ENCODE measurements at places on chromosomes 2 and 18.

DNA sequence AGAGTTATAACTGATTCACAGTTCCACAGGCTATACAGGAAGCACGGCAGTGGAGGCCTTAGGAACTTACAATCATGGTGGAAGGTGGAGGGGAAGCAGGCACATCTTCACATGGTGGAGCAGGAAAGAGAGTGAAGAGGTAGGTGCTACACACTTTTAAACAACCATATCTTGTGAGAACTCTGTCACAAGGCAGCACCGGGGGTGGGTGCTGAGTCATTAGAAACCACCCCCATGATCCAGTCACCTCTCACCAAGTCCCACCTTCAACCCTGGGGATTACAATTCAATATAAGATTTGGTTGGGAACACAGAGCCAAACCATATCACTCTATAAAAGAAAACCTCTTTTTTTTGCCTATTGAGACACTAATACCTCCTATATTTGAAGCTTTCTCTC lies 1108.5 kb upstream of the CDH2 start:
- no peak for DNase-seq

DNA sequence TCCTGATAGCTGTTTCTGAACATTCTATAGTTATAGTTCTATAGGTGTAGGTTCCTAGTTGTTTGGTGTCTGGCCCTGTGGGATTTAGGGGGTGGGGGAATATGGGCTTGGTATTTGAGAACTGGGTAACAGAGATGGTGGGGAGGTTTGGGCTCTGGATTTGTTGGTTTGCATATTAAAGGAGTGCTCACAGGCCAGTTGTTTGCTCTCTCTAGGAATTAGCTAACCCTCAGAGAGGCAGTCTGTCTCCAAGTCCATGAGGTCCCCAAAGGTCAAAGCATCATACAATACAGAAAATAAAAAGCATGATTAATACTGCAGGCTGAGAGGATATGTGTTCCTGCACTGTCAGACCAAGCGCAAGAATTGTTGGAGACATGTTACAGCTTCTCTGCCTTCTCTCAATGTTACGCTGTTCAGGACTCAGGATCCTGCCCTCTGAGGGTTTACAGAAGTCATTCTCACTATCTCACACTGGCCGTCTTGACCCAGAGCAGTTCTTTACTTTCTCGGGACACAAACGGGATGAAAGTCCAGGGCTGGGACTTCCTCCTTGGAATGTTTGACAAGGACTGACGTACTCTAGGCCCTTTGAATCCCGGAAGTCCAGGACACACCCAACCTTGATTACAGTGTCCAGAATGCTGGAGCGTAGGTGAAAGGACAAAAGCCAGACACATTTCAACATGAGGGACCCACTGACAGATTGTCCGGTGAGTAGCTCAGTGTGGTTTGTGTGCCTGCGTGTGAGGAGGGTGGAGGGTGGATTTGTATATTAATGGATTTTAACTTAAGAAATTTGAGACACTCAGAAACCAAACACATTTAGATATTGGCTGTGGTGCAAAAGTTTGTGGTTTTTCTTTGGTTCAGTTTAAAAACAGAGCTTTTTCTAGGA lies at the start of gene NOSTRIN:
NOSTRIN (plus strand) TSS at position 677 of the 898 bp plus-strand sequence; CDS start at position 687, 10 bp downstream.
- no peak for DNase-seq

GRCh38 chr2:40658941-40659340 lies 207.1 kb upstream of the SLC8A1 start:
- DNase-seq = no peak

DNA sequence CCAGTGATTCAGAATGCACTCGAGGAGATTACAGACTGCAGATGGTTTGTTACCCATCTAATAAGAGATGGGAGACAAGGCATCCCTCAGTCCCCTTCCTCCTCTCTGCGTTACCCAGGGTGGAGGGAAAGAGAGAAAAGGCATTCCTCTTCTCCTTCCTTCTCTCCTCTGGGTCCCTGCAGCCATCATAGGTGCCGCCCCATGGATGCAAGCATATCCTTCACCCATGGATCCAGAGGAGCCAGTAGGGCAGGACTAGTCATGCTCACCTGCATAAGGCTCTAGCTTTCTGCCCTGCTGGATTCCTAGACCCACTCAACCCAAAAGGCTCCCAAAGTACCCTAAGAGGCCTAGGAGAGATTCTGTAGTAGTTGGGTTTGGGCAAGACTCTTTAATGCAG lies 20.4 kb downstream of the CMPK2 start:
- DNase-seq = no peak

DNA sequence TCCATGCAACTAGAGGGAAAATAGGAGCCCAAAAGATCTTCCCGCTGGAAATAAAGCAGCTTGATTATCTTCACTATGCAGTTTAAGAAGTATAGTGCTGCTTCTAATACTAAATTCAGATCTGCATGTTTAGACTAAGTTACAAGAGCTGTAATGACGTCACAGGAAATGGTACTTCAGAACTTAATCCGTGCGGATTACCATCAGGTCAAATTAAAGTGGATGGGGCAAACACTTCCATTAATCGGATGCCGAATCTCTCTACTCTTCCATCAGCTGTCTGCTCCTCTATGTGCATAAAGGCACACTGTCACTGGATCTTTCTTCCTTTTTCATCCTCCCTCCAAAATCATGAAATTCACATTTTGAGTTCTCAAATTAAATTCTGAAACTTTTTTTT lies 52.6 kb downstream of the TRAPPC12 start:
- no peak for DNase-seq

DNA sequence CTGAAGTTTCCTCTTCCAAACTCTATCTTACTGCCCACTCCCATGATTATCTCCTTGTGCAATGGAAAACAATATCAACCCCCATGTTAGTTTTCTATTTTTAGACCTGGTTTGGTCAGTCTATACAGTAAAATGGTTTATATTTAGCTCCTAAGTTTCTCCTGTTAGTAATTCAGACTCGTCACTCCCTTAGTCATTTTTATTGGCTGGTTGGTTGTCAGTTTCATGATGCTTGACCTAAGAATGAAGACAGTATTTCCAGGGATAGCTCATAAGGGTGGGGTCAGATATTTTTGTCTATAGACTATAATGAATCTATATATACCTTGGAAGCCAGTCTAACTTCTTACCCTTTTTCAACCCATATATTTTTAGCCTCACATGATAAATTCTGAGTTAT lies 61.4 kb upstream of the NEUROD1 start:
- no peak for DNase-seq

- DNase-seq = no peak
These were observed 1868.8 kb upstream of the CELF4 start for GRCh38 chr18:39434223-39434920.

DNA sequence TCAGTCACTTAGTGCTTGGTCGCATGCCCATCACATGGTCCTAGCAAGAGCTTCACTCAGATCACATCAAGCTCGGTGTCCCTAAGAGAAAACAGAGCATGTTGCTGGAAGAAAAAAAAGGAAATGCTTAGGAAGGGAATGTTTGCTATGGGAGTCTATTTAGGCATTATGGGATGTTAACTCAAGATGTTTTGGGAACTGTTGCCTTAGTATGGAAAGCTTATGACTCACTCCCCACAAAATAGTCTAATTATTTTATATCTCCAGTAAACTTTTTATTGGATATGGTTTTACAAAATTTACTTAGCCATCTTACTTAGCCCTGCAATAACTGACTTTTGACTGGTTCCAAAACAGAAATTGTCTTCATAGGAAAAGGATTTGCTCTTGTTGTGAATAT lies 439.5 kb upstream of the ZEB2 start:
- DNase-seq = no peak

GRCh38 chr18:35998967-35999366 lies 26.5 kb downstream of the RMP24 start:
- no peak for DNase-seq

DNA sequence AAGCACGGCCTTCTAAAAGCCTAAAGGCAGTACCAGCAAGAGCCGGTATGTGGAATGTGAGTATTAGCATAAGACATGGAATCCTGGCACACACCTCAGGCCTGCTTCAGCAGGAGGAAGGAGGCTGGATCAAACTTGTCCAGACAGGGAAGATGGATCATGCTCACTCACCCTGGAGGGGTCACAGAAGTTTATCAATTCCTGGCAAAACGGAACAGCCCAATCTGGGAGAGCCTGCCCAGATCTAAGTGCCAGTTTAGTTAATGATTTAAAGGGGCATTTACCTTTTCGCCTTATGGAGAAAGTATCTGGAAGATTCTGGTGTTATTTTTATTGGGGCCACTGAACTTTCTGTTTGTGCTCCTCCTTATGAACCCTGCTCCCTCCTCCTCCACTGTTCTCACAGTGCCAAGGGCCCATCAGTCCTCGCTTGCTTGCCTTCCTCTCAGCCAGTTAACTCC lies 58.3 kb upstream of the NFE2L2 start:
- DNase-seq = no peak

DNA sequence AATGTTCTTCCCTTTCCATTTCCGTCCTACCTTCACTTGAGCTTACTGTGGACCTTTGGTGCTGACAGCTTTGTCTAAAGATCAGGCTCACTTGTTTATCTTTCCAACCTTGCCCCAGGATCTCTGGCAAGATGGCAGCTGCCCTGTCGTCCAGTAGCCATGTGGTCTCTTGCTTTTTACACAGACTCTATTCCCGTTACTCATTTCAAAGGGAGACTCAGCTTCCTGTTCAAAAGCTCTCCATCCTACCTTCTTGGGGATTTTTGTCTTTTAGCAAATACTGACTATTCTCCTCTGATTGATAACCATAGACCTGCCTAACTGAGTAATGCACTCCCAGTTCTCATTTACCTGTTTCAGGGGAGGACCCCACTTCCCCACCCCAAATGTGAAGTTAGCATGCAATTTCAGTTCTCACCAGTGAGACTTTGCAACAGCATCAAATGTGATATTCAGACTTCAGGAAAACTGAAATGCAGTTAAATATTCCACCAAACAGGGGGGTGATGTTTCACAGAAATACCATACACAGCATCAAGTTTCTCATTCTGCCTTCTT lies 184.4 kb downstream of the MYO3B start:
- no peak for DNase-seq

DNA sequence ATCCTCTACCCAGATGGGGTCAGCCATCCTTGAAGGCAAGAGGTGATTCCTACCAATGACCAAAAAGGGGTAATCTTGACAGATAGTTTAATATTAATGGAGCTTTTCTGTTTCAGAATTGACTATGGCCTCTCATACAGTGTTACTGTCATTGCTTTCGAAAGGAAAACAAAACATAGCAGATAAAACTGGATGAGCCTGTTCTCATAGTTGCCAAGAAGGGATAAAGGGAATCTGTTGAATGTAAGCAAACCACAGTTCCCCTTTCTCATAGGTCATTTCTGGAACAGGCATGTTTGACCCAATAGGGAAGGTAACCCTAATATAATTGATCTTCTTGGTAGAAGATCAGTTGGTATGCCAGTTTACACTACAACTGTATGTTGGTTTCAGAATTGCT lies 1.6 kb downstream of the RAB27B start:
- DNase-seq = no peak

DNA sequence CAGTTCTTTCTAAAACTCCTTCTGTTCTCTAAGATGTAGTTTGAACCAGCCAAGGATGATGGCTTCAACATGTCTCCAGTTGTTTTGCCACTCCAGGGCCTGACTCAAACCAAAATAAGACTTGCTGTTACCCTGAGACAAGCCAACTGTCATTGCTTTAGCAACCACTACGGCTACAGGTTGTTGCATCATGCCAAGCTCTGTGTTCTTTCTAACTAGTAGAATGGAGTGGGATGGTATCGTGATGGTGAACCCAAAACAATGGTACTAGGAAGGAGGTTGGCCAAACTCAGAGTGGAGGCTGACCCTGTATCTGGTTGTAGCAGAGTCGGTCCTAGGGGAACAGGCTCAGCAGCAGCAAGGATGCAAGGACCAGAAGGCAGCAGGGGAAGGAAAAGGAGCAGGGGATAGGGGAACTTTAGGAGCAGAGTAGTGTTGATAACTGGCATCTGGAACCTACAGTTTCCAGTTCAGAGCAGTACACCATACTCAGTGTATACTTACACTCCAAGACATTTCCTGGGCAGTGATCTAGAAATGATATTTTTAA lies 51.6 kb downstream of the PDK1 start:
- DNase-seq = no peak

DNA sequence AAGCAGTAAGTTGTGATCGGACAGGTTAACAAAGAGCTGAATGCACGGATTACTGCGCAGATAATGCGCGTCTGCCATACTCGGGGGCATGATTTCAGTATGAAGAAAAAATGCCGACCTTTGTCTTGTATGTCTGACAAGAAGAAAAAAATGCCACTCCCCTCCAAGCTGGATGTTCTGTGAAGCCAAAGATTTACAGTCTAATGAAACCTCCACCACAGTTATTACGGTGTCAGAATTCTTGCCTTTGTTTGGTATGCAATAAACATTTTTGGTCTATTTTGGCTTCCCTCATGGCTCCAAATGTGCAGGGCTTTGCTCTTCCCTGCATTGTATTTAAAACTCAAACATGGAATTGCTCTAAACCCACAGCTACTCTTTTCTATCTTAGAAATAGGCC lies 72.2 kb upstream of the THUMPD2 start:
- DNase-seq = no peak

- no peak for DNase-seq
These were observed 56.9 kb upstream of the SMAD2 start for GRCh38 chr18:47987388-47987699.

- no peak for DNase-seq
These were observed 246.0 kb downstream of the LRRTM1 start for GRCh38 chr2:80058562-80058961.

DNA sequence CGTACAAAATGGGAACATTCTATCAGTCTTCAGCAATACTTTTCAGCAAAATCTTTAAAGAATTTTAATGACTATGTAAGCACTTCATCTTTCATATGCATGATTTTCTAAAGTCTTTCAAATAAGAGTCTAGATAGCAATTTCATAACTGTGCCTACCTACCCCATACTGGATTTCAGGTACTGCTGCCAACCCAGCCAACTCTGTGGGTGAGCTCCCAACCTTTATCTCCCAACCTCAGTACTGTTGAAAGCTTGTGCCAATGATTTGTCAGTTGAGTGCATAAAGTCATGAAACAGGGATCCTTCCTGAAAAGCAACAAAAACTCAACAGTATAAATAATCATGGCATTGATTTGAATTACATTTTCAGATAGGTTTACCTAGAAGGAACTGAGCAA lies 296.9 kb downstream of the PID1 start:
- no peak for DNase-seq

DNA sequence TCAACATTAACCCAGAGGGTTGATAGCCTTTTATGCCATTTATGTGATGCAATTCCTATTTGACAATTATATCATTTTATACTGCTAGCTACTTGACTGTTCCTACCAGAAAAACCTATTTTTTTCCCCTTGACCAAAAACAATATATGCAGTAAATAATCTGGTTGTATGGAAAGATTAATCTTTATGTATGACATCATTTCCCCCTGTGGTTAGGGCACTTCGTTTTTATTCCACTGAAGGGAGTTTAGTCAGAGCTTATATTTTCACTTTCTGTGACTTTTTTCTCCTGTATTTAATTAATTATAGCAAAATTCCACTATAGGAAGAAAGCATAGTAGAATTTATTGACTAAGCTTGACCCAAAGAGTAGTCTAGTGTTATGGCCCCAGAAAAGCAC lies 107.6 kb downstream of the HAUS1 start:
- no peak for DNase-seq

DNA sequence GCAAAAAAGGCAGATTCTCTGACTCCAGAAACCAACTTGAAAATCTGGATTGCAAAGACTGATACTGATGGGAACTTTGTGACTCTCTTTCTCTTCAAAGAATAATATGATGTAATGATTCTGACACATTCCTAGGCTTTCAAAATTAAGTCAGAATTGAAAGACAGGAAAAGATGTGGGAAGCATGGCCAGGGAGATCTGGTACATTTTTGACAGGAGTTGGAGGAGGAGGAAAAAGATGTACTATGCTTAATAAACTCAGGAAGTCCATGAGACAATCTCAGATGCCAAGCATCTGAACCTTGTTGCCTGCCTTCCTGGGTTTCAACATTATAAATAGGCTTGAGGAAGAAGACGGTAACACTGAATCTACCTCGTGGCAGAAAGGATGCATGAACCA lies 34.2 kb downstream of the KLF7 start:
- DNase-seq = no peak
